ELF-1 (cell line): ENCODE measurements at places on chromosomes 4 and X.

GRCh38 chrX:150182161-150182560 lies 181.0 kb upstream of the MAMLD1 start:
- no peak for DNase-seq

GRCh38 chrX:122184791-122185190 lies 999.3 kb upstream of the GRIA3 start:
- DNase-seq: no peak

- no peak for DNase-seq
Measured at GRCh38 chrX:135432881-135433521, 11.3 kb downstream of the SMIM10L2A start.

DNA sequence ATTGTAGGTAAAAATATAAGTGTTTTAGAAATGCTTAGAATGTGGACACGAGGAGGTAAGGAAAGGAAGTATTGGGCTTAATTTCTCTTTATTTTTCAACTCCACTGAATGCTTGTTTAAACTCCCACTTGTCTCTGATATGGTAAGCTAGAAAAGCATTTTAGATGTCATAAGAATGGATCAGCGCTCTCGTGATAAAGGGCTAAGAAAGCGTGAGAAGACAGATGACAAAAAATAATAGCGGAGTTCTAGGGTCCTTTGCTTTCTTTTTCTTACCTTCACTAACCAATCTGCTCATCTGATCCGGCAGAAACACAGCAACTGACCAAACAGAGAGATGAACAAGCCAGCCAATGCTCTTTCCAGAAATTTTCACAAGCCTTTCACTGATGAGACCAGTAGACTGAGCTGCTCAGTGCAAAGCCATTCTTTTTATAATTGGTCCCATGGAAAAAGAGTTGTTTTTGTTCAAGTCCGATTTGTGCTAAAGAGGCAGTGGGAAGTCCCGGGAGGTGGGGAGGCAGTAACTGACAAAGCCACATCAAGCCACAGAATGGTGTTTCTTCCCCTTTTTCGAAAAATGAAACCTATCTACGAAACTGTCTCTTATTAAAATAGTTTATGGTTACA lies at the start of gene TASL:
Gene TASL, minus strand, starts transcription at position 405 of the 630 bp plus-strand sequence. CDS start 17,411 bp downstream, outside the sequence.
- DNase-seq: no peak

DNA sequence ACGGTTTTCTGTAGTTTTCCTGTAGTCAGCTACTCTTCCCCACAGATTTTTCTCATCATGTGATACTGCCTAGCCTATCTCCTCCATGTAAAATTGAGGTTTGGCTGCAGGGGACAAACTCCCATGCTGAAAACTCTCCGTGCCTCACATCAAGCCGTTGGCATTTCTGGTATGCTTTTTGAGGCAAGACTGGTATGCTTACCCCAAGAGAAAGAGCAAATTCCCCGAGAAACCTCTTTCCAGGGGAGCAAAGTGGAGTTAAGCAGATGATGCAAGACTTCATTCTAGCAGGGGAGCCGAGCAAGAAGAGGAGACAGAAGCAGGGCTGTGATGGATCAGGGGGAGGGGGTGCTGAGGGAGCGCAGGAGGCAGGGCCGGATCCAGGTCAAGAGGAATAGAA lies 4.8 kb downstream of the SOWAHD start:
- no peak for DNase-seq

GRCh38 chrX:110317061-110317819 lies 645 bp downstream of the AMMECR1 start:
- peak; percentile 50 for DNase-seq
